ENCODE measurements at places on chromosomes 2 and 18.

DNA sequence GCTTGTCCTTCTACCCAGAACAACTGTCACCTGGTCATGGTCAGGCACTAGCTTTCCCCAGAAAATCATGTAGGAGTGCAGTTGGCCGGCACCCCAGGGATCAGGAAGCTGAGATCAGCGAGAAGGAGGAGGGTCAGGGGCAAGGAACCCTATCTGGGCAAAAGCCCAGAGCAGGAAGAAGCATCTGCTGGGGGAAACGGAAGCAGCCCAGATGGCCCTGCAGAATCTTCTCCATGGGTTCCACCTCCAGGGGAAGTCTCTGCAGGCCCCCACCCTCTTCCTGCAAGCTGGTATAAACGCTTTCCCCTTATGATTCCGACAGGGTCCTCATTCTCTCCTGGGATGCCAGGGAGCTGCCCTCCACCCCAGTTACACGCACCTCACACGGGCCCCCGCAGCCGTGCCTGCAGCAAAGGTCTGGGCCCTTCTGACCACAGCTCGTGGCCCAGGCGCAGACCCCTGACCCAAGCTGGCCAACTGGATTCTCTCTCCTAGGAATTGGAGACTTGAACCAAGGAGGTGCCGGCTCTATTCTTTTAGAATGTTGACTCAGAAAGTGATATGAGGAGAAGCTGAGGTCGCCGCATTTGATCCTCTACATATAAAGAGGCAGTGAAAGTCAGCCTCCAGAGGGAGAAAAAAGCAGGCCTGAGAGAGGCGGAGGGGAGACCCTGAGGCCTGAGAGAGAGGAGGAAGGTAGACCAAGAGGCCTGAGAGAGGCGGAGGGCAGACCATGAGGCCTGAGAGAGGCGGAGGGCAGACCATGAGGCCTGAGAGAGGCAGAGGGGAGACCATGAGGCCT, 71.0 kb downstream of the STPG4 start:
- no peak for DNase-seq

GRCh38 chr2:157803952-157804351, 72.2 kb downstream of the ACVR1 start:
- DNase-seq: no peak

GRCh38 chr2:219997341-219997851, 370.0 kb downstream of the SLC4A3 start:
- DNase-seq: peak; percentile 63

- peak; percentile 9 for DNase-seq
These were observed 86.5 kb downstream of the LRP2 start for GRCh38 chr2:169275696-169276444.

DNA sequence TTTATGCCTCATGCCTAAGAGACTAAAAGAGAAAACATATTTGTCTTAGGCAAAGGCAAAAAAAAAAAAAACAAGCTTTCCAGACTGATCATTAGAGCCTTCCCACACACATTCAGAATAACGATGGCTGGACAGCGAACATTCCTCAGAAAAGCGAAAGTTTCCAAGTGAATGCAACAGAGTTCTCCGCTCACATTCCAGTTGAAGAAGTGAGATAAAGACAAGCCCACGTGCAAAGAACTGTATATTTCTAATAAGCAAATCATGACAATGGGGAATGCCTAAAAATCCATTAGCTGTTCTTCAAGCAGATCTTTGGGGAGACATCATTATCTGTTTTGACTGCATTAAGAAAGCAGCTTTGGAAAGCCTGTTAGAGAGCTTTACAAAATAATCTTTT, 347.9 kb downstream of the METTL4 start:
- DNase-seq: no peak

DNA sequence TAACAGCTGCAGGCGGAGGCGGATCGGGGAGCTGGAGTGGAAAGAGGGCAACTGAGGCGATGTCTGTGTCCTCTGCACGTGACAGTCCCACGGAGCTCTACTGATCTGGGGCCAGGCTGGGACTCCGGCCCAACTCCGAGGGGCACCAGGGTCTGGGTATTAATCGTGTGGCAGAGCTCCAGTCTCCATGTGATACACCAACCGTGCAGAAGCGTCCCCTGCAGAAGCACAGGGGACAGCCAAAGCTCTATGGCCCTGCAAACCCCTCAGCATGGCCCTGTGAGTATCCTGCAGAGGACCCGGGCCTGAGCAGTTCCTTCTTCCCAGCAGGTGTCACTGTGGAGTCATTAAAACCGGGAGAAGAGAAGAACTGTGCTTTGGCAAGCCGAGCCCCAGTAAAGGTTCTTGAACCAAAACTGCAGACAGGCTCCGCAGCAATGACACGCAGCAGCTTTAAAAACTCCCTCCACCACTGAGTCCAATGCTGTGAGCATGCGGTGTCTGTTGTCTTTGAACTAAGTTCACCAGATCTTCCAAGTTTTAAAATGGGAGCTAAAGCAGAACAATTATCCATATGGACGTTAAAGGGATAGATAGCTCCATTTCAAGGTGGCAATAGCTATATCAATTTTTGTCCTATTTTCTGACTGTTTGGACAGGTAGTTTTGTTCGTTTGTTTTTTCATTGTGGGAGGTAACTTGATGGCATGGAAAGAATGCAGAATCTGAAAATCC, 79.4 kb downstream of the TMEM182 start:
- peak; percentile 64 for DNase-seq

DNA sequence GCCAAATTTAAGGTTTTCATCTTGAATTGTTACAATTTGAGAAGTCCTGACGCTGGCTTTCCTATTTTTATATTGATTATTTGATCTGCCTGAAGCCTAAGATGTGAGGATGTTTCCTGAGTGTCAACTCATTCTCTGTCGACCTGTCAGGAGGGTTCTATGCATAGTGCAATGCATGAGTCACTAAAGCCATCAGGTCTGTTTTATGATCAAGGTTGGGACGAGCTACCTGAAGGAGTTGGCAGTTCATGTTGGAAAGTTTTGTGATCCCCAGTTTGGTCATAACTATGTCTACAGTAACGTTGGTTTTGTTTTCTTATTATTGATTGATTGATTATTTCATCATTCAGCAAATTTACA, 71.2 kb downstream of the NABP1 start:
- no peak for DNase-seq

DNA sequence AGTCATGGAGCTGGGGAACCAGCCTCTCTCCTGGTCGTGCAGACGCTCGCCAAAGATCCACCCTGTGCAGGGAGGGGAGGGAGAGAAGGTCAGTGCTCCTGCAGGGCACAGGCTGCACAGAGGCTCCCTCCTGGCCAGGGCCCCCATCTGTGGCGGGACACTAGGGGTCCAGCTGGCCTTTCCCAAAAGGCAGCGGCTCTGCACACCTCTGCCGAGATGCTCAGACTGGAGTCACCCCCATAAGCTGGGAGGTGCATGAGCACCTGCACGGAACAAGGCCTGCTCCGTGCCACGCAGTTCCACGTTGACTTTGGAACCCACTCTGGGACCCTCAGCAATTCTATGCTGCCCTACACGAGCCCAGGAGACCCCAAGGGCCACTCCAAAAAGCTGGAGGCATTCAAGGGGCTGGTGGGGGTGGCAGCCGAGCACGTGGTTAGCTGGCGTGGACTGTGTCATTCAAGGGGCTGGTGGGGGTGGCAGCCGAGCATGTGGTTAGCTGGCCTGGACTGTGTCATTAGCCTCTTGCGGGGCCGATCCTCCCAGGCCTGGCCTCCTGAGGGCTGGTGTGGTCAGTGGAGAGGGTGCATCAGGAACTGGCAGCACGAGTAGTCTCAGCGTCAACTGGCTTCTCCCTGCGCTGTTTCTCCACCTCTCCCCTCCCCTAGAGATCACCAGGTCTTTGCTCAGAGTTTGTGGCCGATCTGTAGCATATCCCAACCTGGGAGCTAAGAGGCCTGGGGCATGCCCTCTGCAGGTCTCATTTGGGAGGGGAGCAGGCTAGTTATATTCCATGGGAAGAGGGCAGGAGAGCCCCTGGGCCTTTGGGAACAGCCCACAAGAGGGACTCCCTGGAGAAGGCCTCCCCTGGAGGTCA, 9.8 kb downstream of the SNORC start:
- DNase-seq: no peak

Measured in adipocyte (in vitro differentiated cells).